ENCODE measurements at places on chromosomes 16 and 17. TPM values are rescaled to one million over a fixed set of nuclear protein-coding genes. Genes with fewer than 3 reads are reported as not detected.

DNA sequence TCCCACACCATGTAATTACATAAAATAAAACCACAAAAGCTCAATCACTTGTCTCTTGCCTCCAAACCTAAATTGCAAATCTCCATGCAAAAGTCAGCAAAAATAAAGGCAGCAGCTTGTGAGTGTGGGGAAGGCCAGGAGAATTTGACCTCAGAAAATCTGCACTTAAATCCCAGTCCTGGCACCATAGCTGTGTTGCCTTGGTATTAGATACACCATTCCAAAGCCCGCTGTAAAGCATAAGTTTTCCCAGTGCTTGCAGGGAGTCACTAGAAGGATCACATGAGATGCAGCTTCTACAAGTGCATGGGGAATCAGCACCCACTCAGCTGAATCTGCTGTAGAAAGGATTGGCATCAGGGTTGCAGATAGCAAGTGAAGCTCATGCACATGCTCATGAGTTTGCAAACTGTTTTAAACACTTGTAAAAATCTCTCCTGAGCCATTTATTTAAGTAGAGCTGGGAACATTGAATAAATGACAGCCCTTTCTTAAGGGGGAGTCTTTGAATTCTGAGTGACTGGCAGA lies 495.0 kb upstream of the HSBP1 start:
- no peak for DNase-seq

Gene CDRT15L2
- not detected for total RNA-seq

- no peak for DNase-seq
Observed at GRCh38 chr17:72090108-72090507, 30.7 kb upstream of the SOX9 start.

Gene CEMP1
- total RNA-seq: not detected

Gene FOXF1
- 1.6 TPM for total RNA-seq

- no peak for DNase-seq
Observed at GRCh38 chr17:41444640-41445039, 3.9 kb upstream of the KRT38 start.

Gene NOD2
- total RNA-seq: not detected

Gene ENKD1
- 14.1 TPM for total RNA-seq

GRCh38 chr17:17985555-17985954 lies 12.9 kb downstream of the DRC3 start:
- DNase-seq: no peak

DNA sequence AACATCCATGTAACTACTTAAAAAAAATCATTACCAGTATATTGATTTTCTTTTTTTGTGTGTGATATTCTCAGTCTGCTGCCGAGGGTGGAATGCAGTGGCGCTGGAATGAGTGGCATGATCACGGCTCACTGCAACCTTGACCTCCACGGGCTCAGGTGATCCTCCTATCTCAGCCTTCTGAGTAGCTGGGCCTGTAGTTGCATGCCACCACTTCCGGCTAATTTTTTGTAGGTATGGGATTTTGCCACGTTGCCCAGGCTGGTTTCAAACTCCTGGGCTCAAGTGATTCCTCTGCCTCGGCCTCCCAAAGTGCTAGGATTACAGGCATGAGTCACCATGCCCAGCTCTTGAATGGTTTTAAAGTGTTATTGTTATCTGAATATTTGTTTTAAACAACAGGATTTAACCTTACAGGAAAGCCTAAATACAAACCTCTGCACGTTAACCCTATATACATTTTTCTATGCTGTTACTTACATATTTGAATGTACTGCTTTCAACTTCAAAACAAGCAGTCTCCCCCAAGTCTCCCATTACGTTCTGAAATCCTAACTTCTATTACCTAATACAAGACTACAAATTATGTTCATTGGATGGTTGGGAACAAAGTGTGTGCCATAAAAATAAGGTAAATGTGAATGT lies 61.7 kb downstream of the KPNA2 start:
- DNase-seq: no peak

DNA sequence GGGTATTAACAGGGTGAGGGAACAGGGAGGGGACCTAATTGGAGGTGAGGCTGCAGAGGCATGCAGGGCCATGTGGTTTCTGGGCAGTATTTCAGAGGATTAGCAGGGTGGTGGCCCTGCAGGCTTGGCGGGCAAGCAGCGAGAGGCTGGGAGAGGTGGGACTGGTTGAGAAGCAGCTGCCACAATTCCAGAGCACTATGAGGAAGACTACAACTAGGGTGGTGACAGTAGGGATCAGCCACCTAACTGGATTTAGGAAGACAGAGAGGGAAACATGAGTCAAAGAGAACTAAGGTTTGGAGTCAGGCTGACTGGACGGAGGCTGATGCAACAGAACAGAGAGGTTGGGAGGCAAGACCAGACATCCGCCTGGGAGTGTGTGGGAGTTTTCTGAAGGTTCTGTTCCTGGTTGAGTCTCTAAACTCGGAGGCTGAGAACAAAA lies 12.3 kb downstream of the ALOXE3 start:
- peak; percentile 43 for DNase-seq

- peak; percentile 62 for DNase-seq
Observed at GRCh38 chr17:1055751-1056645, 59.1 kb downstream of the TIMM22 start.

DNA sequence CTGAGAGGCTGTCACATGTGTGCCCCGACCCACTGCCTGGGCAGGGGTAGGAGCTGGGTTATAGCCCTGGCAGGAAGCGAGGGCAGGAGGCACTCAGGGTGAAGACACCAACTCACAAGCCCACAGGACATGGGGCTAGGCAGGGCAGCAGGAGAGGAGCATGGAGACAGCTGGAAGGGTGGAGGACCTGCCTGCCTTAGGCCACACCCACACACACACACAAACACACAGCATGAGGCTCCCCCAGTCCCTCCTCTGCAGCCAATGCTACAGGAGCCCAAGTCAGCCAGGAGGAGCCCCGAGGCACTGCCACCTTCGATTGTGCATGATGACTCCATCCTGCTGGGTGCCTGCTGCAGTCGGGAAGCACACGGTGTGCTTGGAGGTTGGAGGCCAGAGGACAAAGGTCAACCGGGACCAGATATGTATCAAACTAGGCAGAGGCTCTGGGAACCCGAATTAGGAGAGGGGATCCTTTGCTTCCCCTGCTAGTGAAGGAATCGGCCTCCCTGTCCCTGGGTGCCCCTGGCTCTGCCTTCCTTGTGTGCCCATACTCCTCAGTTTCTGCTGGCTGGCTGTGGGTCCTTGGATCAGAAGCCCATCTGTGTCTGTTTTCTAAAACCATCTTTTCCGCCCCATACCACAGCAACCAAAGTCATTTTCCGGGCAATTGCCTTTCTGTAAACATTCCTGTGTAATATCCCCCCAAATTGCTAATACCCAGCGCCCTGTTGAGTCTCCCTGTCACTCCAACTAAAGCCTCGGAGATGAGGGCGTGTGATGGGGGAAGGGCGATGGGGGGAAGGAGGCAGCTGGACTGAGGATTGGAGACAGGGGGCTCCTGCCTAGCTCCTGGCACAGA lies 20.5 kb downstream of the SRCIN1 start:
- no peak for DNase-seq

Measured in fibroblast of the aortic adventitia (primary cell).